CD4-positive, alpha-beta memory T cell (primary cell): ENCODE measurements at places on chromosomes 6 and 20.

DNA sequence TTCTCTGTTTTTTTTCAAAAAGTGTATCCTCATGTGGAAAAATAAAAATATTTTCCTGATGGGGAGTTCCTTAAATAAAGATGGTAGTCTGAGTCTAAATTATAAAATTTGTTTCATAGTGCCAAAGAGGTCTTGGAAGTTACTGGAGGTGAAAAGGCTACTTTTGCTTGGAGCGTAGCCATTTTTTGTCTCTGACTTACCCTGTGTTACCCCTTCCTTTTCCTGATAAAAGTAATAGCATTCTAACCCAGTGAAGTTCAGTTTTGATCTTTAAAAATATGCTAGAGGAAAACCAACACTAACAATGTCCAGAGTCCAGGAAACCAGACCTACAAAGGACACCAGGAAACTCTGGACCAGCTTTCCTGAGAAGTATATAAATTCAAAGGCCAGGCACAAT is 112.2 kb upstream of the FOXO3 start:
- DNase-seq: no peak

GRCh38 chr6:12598919-12599318 is 117.6 kb upstream of the PHACTR1 start:
- no peak for DNase-seq

DNA sequence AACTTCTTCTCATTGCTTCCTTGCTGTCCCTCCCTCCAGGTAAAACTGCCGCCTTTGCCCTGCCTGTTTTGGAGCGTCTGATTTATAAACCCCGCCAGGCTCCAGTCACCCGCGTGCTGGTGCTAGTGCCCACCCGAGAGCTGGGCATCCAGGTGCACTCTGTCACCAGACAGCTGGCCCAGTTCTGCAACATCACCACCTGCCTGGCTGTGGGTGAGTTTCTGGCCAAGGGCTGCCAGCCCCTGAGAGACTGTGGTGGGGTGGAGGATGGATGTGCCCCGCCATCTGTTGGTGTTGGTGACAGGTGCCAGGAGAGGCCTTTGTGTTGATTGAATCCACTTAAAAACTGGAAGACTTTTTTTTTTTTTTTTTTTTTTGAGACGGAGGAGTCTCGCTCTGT is 9.5 kb downstream of the DDX27 start:
- DNase-seq: no peak

DNA sequence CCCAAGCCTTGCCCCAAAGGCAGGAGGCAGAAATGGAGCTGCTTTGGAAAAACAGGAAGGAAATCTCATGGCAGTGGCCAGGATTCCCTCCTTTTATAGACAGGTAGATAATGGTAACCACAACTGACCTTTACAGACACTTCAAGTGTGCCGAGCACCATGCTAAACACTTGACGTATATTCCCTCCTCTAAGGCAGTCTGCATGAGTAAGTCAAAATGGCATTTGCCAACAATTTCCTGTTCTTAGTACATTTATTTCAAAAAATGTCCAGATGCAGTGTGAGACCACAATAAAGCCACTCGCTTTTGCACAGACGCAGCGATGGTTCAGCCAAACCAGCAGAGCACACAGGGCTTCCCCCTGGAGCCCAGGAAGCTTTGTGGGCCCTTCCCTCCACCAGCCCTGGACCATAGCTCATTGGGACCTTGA is 16.5 kb upstream of the GPR6 start:
- DNase-seq: no peak

DNA sequence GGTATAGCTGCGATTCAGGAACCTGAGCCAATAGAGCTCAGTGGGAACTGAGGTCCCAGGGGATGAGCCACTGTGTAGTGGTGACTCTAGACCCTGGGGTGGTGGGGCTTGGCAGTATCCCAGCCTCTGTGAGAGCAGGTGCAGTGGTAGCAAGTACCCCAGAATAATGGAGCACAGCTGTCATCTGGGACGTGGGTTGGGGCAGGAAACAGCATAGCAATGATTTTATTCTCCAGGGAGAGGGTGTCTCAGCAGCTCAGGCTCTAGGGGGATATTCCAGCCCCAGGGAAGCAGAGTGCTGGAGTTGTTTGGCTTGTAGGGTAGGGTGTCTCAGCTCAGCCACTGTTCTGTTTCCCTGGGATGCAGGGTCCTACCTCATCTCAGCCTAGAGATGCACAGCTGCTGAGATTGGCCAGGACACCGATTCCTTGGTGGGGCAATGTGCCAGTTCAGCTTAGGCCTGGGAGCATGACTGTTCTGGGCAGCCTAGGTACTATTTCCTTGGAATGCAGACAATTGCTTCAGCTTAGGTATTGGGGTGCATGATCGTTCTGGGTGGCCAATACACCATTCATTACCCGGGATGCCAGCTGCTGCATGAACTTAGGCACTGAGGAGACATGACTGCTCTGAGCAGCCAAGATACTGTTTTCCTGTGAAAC is 34.0 kb upstream of the NUP153 start:
- no peak for DNase-seq

DNA sequence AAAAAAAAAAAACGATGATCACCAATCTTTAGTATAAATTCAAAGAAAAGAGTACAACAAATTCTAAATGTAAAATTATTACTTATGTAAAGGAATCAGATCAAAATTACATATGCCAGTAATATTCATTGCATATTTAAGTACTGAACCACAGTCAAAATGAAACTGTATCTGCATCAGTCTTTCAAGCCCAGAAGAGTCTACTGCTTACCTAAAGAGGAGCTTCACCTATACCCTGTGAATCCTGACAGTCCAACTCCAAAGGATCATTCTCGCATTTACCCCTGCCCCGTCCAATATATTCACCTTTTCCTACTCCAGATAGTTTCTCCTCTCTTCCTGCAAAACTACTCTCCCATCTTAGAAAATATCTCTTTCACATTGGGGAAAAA is 9.2 kb downstream of the ATG5 start:
- no peak for DNase-seq

DNA sequence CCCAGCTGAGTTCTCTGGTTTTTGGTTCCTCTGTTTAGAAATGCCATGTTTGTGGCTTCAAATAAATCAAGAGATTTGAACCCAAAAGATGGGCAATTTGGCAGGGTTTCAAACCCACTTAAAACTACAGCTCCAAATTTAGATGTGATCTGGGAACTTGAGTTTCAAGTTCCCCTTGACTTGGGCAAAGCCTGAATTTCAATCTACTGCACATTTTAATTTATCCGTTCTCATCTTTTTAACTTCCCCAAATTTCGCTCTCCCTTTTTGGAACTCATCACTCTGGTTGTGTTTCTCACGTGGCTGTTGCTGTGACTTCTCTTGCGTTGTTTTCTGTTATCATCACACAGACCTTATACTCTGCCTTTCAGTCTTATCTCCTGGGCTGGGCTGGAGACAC is 230.9 kb downstream of the CDC5L start:
- DNase-seq: no peak

DNA sequence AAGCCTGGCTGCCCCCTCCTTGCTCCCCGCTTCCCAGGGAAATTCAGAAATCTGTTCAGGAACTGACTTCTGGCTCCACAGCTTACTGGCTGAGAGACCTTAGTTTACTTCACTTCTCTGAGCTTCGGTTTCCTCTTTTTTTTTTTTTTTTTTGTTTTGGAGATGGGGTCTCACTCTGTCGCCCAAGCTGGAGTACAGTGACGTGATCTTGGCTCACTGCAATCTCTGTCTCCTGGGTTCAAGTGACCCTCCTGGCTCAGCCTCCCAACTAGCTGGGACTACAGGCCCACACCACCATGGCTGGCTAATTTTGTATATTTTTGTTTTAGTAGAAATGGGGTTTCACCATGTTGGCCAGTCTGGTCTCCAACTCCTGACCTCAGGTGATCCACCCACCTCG is 14.9 kb downstream of the PTK7 start:
- no peak for DNase-seq

GRCh38 chr20:62943396-62943795 is 5.4 kb downstream of the GID8 start:
- DNase-seq: no peak

GRCh38 chr20:49432550-49432949 is 49.9 kb downstream of the KCNB1 start:
- DNase-seq: no peak

DNA sequence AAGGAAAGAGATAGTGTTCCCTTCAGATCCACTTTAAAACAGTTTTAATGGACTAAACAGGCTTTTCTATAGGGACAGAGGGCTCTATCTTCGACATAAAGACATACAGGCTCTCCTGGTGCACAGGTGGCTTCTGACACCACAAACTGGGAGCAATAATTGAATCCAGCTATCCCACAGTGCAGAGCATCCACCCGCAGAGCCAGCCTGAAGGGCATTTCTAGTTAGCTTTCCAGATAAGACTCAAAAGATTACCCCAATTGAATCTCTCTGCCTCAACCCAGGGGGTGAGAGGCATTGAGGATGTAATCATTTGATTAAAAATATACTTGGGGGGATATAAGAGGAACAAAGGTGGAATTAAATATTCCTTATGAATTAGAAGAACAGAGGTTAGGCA is 64.8 kb upstream of the BEND3 start:
- no peak for DNase-seq

GRCh38 chr6:3117912-3118352 is 579 bp upstream of the BPHL start:
- DNase-seq: no peak

DNA sequence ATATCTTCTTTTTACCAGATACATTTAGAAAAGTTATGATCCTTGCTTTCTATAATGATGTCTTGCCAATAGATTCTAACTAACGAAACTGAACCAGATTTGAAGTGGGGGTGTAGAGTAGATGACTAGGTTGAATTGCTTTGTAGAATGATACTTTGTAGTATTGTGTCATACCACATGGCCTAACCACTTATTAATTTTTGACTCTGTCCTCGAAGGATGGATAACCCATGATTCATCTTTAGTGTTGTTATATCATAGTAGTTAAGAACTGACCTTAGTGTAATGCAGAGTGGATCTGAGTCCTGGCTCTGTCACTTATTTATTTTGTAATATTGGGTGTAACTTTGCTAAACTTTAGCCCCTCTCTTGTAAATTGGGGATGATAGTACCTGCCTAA is 4.5 kb downstream of the PHF3 start:
- no peak for DNase-seq

- DNase-seq: peak; percentile 45
These were observed 2.2 kb downstream of the QKI start for GRCh38 chr6:163416557-163417253.

DNA sequence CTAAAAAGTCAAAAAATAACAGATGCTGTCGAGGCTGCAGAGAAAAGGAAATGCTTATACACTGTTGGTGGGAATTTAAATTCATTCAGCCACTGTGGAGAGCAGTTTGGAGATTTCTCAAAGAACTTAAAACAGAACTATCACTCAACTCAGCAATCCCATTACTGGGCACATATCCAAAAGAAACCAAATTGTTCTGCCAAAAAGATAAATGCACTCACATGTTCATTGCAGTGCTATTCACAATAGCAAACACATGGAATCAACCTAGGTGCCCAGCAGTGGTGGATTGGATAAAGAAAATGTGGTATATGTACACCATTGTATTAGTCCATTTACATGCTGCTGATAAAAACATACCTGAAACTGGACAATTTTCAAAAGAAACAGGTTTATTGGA is 116.0 kb upstream of the VGLL2 start:
- no peak for DNase-seq
